ENCODE measurements at places on chromosomes 4 and X.

DNA sequence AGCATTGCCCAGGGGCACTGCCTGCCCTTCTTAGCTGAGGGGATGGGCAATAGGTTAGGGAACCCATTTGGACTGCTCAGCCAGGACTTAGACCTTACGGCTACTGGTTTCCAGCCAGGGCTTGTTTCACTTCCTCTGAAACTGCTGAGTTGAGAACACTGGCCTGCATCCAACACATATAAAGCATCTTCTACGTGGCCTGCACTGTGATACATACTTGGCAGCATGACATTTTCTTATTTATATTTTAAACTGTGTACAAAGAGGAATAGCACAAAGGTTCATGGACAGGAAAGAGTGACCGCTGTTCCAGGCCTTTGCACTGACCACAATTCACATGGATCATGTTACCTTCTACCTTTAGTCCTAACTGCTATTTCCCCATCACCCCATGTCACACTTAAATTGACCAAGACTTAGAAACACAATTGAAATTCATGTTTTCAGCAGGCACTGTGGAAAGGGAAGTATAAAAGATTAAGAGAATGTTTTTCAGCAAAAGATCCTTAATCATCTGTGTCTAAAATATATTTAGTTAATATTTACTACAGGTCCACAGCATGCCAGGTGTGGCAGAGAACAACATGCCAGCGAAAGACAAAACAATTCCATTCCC lies 43.7 kb downstream of the NLGN4X start:
- DNase-seq: no peak

DNA sequence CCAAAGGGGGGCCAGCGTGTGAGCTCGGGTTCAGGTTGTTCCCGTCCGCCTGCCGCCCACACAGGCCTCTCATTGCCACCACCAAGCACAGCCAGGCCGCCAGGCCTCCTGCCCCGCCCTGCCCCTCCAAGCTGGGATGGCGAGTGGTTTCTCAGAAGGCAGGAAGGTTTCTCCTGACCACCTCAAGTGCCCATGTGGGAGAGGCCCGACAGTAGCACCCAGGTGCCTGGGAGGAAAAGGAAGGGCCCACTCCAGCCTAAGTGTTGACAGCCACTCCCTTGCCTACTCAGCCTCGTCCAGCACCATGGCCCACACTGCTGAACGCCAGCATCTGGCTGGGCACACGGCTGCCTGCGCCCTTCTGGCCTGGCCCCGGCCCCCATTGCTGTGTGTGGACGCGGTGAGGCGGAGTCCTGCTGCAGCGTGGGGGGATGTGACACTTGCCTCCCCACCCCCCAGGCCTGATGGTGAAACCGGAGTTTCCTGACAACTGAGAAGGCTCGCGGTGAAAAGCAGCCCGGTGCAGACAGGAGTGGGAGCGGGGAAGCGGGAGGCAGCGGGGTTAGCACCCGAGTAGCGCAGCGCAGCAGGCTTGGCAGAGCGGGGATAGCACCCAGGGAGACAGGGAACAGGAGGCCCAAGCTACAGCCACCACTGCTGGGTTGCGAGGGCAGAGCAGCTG lies 19.2 kb downstream of the FLNA start:
- no peak for DNase-seq

- DNase-seq: no peak
These were observed 48.5 kb downstream of the PRPS1 start for GRCh38 chrX:107676559-107677378.

DNA sequence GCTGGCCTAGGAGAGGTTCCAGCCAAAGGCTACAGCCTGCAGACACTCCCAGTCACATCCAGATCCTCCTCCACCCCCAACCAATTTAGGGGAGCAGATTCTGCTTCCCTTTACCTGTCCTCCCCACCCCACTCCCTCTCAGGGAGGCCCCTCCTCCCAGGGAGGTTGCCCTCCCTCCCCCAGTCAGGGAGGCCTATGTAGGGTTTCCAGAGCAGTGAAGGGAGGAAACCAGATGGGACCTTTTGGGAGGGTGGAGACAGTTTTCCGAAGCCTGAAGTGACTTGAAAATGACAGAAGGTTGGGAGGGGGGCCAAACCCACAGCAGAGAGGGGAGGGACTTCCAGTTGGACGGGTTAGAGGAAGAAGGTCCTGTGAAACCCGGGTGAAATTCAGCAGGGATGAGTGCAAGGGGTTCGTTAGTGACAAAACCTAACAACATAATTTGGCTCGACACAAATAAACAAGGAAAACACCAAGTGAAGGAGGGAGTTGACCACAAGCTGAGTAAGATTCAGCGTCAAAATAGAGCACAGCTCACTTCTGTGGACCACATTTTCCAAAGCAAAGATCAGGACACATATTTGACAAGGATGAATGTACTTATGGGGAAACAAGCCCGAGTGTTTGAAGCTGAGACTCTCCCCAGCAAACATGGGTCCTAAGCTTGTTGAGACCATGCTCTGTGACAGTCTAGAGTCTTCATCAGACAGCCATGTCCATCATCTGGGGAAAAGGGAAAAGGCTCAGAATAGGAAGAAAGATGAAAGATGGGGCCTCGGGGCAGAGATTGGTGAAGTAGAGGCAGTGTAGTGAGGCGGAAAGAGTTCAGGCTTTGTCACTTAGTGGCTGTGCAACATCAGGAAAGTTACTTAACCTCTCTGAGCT lies 46.4 kb downstream of the PRPS1 start:
- DNase-seq: no peak

- DNase-seq: no peak
These were observed 22.6 kb downstream of the ANXA5 start for GRCh38 chr4:121674191-121674590.

GRCh38 chr4:64271601-64272081 lies 137.6 kb downstream of the TECRL start:
- no peak for DNase-seq

DNA sequence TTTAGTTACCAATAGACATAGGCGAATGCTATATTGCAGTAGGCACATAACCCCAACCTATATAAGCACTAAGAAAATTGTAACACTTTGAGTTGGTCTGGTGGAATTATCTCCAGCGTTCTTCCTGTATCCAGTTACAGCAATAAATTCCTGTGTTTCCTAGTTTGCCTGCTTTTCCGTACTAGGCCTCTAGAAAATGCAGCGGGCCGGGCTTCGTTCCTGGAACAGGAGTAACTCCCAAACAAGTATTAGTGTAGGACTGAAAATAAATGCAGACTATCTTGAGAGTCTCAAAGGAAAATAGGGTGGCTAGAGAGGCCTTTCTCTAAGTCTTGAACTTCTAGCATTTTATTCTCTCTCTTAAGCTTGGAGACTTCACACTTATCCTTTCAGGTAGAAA lies 159.8 kb downstream of the OR13H1 start:
- no peak for DNase-seq

- no peak for DNase-seq
These were observed 146.4 kb upstream of the EOLA2 start for GRCh38 chrX:150084496-150085229.

- DNase-seq: no peak
These were observed 2.9 kb downstream of the WDR13 start for GRCh38 chrX:48600226-48600625.

GRCh38 chr4:13547485-13548041 lies 3.3 kb upstream of the NKX3-2 start:
- DNase-seq: no peak

DNA sequence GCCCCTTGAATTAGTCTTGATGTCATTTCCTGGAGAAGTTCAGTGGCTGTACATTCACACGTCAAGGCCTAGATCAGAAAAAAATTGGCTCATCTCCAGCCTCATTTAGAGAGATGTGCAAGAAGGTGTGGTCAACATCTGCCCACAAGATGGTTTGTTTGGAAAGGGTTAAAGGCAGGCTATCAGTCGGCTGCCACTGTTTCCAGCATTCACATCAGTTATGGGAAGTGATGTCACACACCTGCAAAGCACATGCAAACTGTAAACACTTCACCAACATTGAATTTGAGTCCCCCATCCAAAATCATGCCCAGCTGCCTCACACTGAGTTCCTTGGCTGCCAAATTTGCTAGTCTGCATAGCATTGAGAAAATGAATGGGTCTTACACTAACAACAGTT lies 498.3 kb upstream of the INTU start:
- DNase-seq: no peak

DNA sequence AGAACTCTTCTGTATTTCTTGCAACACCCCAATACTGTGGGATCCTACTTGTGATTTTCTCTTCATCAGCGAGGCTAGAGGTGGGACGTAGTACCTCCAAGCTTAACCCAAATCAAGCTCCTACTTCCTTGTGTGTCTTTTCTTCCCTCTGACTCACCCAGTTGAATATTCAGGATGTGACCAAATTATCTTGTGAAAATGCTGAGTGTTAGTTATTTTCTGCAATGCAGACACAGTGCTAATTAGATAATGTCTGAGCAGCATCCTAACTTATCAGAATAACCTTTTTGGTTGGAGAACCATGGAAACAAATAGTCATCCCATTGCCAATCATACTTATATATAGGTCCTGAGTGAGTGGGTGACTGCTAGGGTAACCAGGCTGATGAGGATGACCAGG lies 2.4 kb downstream of the MEPE start:
- DNase-seq: no peak

DNA sequence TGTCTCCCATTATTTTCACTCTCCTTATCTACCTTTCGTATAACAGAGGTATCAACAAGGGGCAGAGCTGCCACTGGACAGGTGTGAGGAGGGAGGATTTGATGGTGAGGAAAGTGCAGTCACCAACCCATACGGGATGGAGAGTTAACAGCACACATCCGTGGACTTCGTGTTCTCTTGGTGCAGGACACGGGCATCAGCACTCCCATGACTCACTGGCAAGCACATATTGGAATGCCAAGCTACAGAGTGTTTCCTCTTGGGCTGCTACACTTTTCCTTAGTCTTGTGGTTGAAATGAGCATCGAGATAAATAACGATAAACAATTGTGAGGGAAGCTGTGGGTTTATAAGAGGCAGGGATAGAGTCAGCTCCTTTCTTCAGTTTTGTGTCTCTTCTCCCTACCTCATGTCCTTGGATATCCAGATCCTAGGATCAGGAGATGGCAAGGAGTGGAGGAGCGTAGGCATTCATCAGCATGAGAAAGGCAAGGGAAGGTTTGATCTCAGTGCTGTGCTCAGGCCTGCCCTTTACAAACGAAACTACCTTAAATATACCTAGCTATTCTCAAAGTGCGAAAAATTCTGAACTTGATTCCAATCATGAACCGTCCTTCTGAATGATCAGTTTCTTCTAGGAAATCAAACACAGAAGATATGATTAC lies 96.3 kb downstream of the ZNF827 start:
- DNase-seq: no peak

GRCh38 chr4:104532677-104533076 lies 38.0 kb upstream of the CXXC4 start:
- DNase-seq: no peak
